ENCODE measurements at places on chromosomes 12 and 14. TPM values are rescaled to one million over a fixed set of nuclear protein-coding genes. Genes with fewer than 3 reads are reported as not detected.

Gene HEBP1
- total RNA-seq, result 10.3 TPM

Gene PROX2
- not detected for total RNA-seq

Gene ABCC9
- total RNA-seq, result 6.7 TPM

Gene REC8
- total RNA-seq, result 14.1 TPM

Gene SMAGP
- total RNA-seq, result 113 TPM

Gene TMEM233
- total RNA-seq, result 0.27 TPM

Gene ADCY4
- 31.8 TPM for total RNA-seq

Gene HSPB8
- total RNA-seq, result 42.7 TPM

Gene KLHL33
- total RNA-seq, result 0.27 TPM

Gene OR10G3
- not detected for total RNA-seq

Gene TRIAP1
- total RNA-seq, result 10.6 TPM

- H3K27ac ChIP-seq, result no peak overlapping the region
- H3K36me3 ChIP-seq, result no peaks in the 10 kb centered on the region
- no peak for DNase-seq
These were observed 5.6 kb downstream of the RDH11 start for GRCh38 chr14:67690011-67690410.

DNA sequence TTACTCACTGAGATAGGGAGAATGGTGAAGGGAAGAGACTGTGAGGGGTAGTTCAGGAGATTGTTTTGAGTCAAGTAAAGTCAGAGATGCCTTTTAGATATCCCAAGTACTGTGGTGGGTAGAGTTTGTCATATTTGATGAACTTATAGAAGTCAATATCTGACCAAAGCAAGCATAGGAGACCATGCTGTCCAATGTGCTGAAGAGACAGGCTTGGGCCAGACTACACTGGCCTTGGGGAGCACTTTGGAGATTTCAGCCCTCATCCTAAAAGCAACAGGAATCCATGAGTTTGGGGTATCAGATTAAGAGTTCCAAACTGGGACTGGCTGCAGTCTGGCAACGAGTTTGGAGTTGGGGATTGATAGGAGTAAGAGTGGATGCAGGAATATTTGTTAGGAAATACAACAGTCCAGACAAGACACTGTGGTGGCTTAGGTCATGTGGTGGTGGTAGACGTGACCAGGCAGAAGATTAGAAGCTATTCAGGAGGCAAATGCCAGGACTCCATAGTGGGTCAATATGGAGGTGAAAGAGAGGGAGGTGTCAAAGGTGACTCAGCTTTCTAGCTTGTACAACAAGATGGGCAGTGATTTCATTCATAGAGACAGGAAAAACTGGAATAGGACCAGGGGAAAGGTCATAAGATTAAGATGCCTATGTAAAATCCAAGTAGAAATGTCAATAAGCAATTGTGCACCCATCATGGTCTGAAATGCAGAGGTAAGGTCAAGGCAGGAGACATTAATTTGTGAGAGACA lies 81.9 kb downstream of the FAR2 start:
- H3K36me3 ChIP-seq, result no peaks in the 10 kb centered on the region
- no peak for DNase-seq
- no peak overlapping the region for H3K4me3 ChIP-seq
- H3K27me3 ChIP-seq, result no peaks in the 10 kb centered on the region
- no peak overlapping the region for H3K27ac ChIP-seq

GRCh38 chr12:76085520-76085868 lies 1.0 kb upstream of the NAP1L1 start:
- H3K4me3 ChIP-seq, result peak overlapping the region; percentile 92
- H3K27ac ChIP-seq, result peak overlapping the region; percentile 98
- peaks cover 21% of the 10 kb centered on the region for H3K4me1 ChIP-seq
- DNase-seq, result no peak

DNA sequence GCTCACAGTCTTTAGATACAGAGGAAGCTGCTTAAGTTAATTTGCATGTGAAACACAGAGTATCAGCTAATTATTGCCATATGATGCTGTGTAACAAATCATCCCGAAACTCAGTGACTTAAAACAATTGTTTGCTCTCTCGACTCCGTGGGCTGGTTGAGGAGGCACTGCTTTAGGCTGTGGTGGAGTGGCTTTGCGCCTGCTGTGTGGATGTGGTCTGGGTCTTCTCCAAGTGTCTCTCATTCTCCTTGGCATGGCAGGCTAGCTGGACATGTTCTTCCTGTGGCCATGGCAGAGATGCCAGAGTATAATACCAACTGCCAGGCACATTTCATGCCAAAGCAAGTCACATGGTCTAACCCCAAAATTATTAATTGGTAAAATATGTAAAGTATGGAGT lies 40.9 kb downstream of the PELI2 start:
- no peak overlapping the region for H3K4me3 ChIP-seq
- no peak overlapping the region for H3K27ac ChIP-seq
- H3K36me3 ChIP-seq, result no peaks in the 10 kb centered on the region
- no peaks in the 10 kb centered on the region for H3K27me3 ChIP-seq
- no peak for DNase-seq

- H3K27me3 ChIP-seq, result no peaks in the 10 kb centered on the region
- DNase-seq, result peak; percentile 29
- H3K4me3 ChIP-seq, result peak overlapping the region; percentile 79
- H3K27ac ChIP-seq, result peak overlapping the region; percentile 95
These were observed 1.1 kb downstream of the GCH1 start for GRCh38 chr14:54901380-54902142.

- no peaks in the 10 kb centered on the region for H3K36me3 ChIP-seq
- DNase-seq, result no peak
- H3K27me3 ChIP-seq, result no peaks in the 10 kb centered on the region
- peaks cover 15% of the 10 kb centered on the region for H3K4me1 ChIP-seq
- no peak overlapping the region for H3K4me3 ChIP-seq
- H3K27ac ChIP-seq, result no peak overlapping the region
These were observed 7.2 kb downstream of the NFYB start for GRCh38 chr12:104130760-104131159.

DNA sequence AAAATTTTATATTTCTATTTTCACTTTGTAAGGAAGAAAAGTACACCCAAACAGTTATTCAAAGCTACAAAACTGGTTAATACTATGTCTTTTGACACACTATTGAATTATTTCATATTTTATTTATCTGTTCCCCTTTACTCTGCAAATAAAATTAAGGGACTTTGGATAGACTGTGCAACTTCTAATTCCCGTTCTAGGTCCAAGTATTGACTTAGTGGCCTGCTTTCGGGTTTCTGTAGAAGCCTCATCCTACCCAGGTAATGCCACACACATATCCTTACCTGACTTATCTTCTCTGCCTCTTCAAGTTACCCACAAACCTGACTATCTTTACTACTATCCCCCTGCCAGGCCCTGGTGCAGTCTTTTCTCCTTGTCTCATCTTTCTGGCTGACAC lies 156.3 kb upstream of the TMTC2 start:
- H3K4me1 ChIP-seq, result no peaks in the 10 kb centered on the region
- no peak overlapping the region for H3K27ac ChIP-seq
- H3K27me3 ChIP-seq, result no peaks in the 10 kb centered on the region
- no peak for DNase-seq
- no peaks in the 10 kb centered on the region for H3K36me3 ChIP-seq

- peaks cover 93% of the 10 kb centered on the region for H3K27me3 ChIP-seq
- peak within 1 kb of the TSS; percentile 38 for H3K4me3 ChIP-seq
- peaks cover 7% of the 10 kb centered on the region for H3K4me1 ChIP-seq
- no peak for DNase-seq
- H3K36me3 ChIP-seq, result no peaks in the 10 kb centered on the region
These were observed at the start of gene LRFN5 for GRCh38 chr14:41606532-41607303. Gene LRFN5, plus strand, starts transcription at chr14:41606876.

DNA sequence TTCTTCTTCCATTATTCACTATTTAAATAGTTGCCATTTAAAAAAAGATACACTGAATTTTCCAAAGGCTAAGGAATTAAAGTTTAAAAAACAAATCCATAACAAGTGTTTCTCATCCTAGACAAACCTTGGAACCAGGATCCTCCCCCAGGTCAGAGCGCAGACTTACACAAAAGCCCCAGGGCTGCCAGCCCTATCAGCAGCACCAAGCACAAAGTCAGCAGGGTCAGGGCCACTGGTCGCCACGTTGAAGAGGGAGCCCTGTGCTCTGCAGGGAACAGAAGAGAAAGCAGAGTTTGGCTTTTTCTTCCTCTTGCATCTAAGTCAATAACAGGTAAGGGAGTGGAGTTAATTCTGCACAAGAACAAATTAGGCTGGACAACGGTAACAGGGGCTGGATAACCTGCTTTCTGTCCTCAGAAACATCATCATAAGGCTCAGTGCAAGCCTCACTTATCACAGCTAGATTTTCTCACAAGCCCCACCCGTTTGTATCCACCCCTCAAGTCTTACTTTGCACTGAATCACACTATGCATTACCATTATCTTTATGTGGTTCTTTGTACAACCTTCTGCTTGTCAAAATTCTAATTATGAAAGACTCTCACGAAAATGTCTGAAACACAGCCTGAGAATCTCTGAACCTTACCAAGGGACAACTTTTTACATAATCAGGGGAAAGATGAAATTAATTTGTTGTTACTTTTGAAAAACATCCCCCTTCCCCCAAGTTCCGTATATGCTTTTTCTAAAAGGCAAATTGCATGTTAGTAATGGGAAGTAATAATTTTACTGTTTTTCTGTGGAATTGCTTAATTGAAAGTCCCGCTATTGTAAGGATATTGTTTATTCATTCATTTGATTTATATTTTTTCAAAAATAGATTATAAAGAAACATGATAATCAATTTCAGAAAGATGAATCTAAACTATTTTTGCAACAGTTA lies 9.6 kb downstream of the CLEC1A start:
- no peaks in the 10 kb centered on the region for H3K27me3 ChIP-seq
- H3K4me3 ChIP-seq, result no peak overlapping the region
- no peak overlapping the region for H3K27ac ChIP-seq
- no peak for DNase-seq
- no peaks in the 10 kb centered on the region for H3K36me3 ChIP-seq

GRCh38 chr14:96979611-96980074 lies 182.5 kb downstream of the VRK1 start:
- H3K4me1 ChIP-seq, result no peaks in the 10 kb centered on the region
- peaks cover 11% of the 10 kb centered on the region for H3K27me3 ChIP-seq
- no peak for DNase-seq
- H3K4me3 ChIP-seq, result no peak overlapping the region
- no peaks in the 10 kb centered on the region for H3K36me3 ChIP-seq

DNA sequence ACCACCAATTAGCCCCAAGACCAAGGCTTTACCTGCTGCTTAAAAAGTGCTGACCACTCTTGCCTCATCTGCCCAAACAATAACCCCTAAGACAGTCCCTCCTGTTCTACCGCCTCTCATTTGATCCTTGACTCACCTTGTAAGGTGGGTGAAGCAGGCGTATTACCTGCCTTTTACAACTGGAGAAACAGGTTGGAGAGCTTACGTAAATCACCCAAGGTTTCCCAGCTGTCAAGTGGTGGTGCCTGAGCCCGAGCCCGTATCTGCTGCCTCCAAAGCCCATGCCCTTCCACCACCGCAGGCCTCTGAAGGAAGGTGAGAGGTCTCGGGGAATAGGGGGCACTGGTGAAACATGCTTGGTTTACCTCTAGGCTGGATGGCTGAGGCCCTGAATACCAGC lies 36.6 kb downstream of the MAX start:
- peaks cover 9% of the 10 kb centered on the region for H3K4me1 ChIP-seq
- H3K27me3 ChIP-seq, result no peaks in the 10 kb centered on the region
- no peak overlapping the region for H3K4me3 ChIP-seq
- H3K27ac ChIP-seq, result no peak overlapping the region

GRCh38 chr12:51005671-51006070 lies 20.5 kb downstream of the SLC11A2 start:
- peaks cover 20% of the 10 kb centered on the region for H3K36me3 ChIP-seq
- H3K4me1 ChIP-seq, result peaks cover 3% of the 10 kb centered on the region
- no peak overlapping the region for H3K27ac ChIP-seq
- H3K4me3 ChIP-seq, result no peak overlapping the region
- DNase-seq, result no peak

Measured in transverse colon (tissue), 4 donors.